Mammary epithelial cell (primary cell): ENCODE measurements at places on chromosomes 3 and 15. TPM values are rescaled to one million over a fixed set of nuclear protein-coding genes. Genes with fewer than 3 reads are reported as not detected.

Gene STRIT1
- not detected in 2 replicates for total RNA-seq

Gene ROBO1
- total RNA-seq = 47.8 and 54.0 TPM in 2 replicates

Gene MB21D2
- total RNA-seq = 3.4 and 5.2 TPM in 2 replicates

Gene CSNK1G1
- 43.9 and 55.2 TPM in 2 replicates for total RNA-seq

Gene CDCP1
- total RNA-seq = 126 TPM

Gene ATG3
- total RNA-seq = 51.3 TPM

Gene EBLN2
- total RNA-seq = 4.5 TPM

Gene MKRN2OS
- 2.3 TPM for total RNA-seq

Gene ADCY5
- 0.67 TPM for total RNA-seq

Gene RHOV
- 0.19 and 0.87 TPM in 2 replicates for total RNA-seq

Gene SPINK8
- total RNA-seq = not detected in 2 replicates

Gene SOX2
- not detected for total RNA-seq

GRCh38 chr3:174488527-174488926 is 370.6 kb upstream of the NAALADL2 start:
- DNase-seq = no peak

- no peak for DNase-seq
Measured at GRCh38 chr3:53495520-53496391, 1.3 kb downstream of the CACNA1D start.

- DNase-seq = peak; percentile 73
Measured at GRCh38 chr3:194296454-194297263, 54.5 kb downstream of the CPN2 start.

- DNase-seq = no peak
Measured at GRCh38 chr3:24523215-24523614, 28.6 kb upstream of the THRB start.

DNA sequence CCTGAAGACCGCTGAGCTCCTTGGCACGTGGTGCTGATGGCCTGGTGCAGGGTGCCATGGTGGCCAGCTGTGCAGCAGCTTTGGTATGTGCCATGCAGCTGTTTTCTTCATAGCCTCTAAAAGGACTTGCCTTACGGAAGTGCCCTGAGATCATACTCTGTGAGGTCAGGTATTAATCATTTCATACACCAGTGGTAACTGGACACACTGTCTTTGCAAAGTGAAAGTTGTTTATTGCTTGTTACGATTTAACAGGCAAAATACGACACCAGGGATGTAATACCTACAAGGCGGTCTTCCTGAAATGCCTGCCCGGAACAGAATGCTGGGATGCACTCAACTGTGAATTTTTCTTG is 184.6 kb downstream of the ATP10A start:
- DNase-seq = no peak

- no peak for DNase-seq
Measured at GRCh38 chr15:41993472-41994170, 21.3 kb upstream of the EHD4 start.

DNA sequence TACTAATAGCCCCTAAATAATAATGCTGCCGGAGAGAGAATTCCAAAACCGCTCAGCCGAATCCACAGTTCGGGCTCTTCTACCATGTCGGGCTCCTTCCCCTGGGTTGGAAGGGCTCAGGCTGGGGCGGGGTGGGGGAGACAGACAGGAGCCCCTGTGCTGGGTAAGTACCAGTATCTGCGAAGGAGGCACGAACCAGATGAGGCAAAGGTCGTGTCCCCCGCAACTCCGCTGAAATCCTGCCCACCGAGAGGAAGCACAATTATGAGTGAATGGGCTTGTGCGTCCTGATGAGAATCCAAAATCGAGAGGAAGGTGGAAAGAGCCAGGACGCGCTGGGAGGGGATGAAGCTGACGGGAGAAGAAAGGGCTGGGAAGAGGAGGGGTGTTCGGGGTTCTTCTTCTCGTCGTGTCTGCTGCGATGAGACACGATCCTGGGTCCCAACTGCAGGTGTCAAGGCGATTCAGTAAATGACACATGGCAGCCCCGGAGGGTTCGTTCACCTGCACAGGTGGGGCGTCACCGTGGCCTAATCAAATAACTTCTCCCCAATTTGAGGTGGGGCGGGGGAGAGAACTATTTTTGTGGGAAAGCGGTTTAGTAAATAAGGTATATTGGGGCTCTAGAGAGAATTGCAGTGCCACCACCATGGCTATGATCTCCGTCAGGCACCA is 707 bp upstream of the FAM81A start:
- DNase-seq = no peak

DNA sequence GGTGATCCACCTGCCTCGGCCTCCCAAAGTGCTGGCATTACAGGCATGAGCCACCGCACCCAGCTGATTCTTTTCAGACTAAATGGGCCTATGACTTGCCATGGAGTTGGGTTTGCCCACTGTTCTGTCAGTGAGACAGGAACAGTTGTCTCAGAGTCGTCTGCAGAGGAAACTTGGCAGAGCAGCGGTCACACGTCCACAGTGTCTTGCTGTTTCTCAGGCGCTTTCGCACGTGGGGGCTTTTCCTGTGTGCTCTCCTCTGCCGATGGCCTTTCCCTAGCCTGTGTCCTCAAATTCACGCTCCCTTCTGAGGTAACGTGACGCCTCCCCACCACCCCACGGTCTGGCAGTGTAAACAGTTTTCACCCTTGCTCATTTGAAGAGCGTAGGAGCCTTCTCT is 11.3 kb downstream of the TMEM44 start:
- DNase-seq = no peak

DNA sequence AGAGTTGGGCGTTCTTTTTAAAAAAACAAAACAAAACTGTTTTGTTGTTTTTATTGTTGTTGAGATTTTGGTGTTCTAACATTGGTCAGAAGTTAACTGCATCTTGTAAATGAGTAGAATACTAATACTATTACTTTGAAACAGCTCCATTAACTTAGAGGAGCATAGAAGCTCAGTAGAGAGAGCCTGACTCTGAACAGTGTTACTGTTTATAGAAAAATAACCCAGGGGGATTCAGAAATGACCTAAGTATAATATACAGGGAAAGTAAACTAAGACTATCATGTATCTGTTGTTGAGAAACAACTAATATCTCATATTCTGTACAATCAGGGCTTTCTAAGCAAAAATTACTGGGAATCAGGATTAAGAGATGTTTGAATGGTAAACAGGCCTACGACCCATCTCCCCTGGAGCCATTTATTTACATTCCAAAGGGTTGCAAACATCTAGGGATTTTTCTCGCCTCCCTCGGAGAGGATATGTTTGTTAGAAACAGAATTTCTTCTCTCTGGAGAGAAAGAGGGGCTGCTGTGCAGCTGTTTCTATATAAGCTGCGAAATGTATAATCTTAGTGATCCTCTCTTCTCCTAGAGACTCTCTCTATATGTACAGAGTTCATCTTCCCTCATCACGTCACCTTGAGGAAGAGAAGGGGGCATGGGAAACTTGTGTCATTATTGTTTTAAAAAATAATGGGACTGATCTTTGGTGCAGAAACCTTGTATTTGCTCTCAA is 827.5 kb upstream of the DPPA4 start:
- no peak for DNase-seq

DNA sequence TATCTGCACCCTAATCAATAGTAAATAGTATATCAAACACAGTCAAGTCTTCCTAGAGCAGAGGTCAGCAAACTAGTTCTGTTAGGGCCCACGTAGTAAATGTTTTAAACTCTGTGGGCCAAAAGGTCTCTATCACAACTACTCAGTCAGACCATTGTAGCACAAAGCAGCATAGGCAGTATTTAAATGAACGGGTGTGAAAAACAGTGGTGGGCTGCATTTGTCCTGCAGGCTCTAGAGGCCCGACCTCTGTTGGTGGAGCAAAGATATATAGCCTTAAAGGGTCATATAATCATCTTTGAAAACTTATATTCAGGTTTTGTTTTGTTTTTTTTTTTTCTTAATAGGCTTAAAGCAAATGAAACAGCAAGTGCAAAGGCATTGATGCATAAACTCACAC is 326.4 kb upstream of the TRIM42 start:
- no peak for DNase-seq

DNA sequence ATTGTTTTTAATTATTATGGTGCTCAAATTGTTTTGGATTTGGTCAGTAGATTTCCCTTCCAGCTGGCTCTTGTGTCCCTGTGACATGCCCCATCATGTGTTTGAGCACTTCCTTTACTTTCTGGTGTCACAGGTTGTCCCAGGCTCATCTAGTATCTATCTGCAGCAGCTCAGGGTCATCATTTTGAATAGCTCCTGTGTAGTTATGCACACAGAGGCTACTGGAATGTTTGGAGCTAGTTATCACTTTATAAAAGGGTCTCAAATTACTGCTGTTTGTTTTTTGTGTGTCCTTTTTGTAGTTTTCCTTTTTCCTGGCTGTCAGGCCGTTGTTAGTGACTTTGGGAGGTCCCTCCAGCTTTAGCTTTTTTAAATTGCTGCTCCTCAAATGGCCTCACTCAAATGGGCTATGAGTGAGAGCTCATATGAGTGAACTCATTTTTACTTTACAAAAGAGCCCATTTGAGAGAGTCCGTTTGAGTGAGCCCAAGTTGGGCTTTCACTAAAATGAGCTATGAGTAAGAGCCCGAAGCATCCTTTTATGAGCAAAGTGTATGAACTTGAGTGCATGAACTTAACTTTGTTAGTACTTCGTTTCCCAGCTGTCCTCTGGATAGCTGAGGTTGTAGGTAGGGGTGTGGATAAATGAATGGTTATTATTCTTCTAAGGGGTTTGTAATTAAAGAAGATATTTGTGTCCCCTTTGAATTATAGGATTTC is 43.8 kb downstream of the SQOR start:
- DNase-seq = no peak

- DNase-seq = peak; percentile 87
Measured at GRCh38 chr3:59426821-59427565, 377.2 kb upstream of the CFAP20DC start.

DNA sequence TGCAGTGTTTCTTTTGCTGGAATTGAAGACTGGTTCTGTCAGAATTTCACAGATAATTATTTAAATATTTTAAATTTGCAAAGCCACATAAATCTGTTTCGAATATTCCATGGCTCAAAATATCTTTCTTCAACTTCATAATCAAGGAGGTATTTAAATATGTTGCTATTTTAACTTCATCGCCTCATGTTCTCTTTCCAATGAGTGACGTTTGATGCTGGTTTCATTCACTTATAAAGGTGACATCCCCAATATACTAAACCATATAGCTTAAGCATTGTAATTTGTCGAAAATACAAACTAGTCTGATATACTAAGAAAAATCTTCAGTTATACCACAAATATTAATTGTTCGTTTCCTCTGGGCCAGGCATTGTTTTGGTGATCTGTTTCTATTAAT is 22.5 kb downstream of the MBNL1 start:
- DNase-seq = no peak

- no peak for DNase-seq
Measured at GRCh38 chr15:93331545-93332167, 242.6 kb upstream of the RGMA start.

- DNase-seq = no peak
Measured at GRCh38 chr3:155581579-155581978, 163.3 kb downstream of the PLCH1 start.

DNA sequence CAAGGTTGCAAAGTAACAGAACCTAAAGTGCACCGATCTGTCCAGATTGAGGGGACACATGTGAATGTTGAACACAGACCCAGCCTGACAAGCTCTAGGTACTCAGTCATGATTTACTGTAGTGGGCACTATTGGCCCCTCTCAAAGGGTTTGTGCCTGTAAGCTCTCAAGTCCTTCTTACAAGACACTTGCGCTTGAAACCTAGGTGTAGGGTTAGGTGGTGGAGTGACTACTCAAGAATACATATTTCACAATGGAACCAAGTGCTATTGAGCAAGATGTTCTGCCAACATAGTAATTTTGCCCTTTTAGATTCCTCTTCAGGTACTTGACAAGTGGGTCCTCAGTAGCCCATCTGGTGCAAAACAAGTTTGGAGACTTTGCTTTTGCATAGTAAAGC is 169.9 kb downstream of the AKAP13 start:
- no peak for DNase-seq

- no peak for DNase-seq
Measured at GRCh38 chr15:75663931-75664421, 16.3 kb downstream of the SNX33 start.

GRCh38 chr3:10353160-10353559 is 32.2 kb upstream of the SEC13 start:
- no peak for DNase-seq

GRCh38 chr3:110810356-110810755 is 261.3 kb upstream of the NECTIN3 start:
- DNase-seq = peak; percentile 24

DNA sequence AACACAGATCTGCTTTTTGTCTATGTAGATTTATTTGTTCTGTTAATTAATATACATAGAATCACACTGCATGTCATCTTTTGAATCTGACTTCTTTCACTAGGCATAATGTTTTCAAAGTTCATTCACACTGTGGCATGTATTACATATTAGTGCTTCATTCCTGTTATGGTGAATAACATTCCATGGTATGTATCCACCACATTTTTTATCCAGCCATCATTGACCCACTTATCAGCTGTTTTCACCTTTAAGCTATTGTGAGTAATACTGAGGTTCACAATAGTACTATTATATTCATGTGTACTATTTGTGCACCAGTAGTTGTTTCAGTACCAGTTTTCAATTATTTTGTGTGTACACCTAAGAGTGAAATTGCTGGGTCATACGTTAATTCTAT is 230.6 kb upstream of the CNTN3 start:
- peak; percentile 76 for DNase-seq

- no peak for DNase-seq
Measured at GRCh38 chr15:57993409-57994145, 71.9 kb downstream of the ALDH1A2 start.

DNA sequence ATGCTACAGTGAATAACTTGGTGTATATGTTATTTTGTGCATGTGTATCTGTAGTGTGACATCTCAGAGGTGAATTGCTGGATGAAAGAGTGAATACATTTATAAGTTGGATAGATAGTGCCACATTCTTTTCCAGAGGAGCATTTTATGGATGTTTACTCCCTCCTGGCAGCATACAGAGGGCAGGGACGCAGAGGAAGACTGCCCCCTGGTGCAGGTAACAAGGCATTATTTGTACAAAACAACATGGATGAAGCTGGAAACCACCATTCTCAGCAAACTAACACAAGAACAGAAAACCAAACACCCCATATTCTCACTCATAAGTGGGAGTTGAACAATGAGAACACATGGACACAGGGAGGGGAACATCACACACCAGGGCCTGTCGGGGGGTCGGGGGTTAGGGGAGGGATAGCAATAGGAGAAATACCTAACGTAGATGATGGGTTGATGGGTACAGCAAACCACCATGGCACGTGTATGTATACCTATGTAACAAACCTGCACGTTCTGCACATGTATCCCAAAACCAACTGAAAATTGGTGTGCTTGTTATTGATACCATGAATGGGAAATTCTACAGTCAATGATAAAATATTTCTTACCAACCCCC is 57.9 kb upstream of the CTXND1 start:
- DNase-seq = peak; percentile 6

DNA sequence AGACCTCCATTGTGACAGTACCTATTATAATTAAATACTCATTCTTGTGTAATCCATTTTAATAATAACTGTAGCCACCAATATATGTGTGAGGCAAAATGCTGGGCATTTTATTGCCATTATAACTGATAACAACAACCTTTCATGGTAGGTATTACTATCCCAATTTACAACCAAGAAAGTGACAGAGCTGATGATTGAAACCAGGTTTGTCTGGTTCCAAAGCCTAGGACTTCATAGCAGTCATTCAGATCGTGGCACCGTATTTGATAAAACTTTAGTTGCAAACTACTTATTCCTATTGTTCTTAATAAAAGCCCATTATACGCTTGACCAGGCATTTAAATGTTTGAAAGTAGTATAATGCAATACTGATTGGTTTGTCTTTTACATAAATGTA is 26.4 kb upstream of the VILL start:
- no peak for DNase-seq
